ENCODE measurements at places on chromosomes 13 and 19. TPM values are rescaled to one million over a fixed set of nuclear protein-coding genes. Genes with fewer than 3 reads are reported as not detected.

DNA sequence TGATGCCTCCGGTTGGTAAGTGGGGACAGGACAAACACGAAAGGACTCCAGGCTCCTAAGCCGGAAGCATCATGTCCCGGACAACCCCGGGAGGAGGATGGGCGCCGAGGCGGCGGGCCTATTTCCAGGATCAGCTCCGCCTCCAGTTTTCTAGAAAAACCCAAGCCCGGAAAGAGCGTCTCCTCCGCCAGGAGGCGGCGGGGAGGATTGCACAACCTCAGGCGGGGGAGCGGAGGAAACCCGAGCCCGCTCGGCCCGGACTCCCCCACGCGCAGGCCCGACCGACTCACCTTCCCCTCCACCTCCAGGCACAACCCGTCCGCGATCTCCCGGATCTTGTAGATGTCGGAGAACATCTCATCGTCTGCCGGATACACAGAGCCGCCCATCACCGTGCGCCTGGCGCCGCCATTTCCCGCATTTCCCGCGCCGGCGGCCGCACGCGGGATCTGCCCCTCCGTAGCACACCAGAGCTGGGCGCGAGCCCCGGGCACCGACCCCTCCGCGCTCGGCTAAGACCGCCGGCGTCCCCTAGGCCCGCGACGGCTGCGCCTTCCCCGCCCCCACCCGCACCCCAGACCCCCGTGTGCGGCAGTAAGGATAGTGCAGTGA lies 455 bp downstream of the TPT1 start:
- peak; percentile 94 for DNase-seq
- peak overlapping the region; percentile 97 for H3K4me3 ChIP-seq
- peak overlapping the region; percentile 100 for H3K27ac ChIP-seq

DNA sequence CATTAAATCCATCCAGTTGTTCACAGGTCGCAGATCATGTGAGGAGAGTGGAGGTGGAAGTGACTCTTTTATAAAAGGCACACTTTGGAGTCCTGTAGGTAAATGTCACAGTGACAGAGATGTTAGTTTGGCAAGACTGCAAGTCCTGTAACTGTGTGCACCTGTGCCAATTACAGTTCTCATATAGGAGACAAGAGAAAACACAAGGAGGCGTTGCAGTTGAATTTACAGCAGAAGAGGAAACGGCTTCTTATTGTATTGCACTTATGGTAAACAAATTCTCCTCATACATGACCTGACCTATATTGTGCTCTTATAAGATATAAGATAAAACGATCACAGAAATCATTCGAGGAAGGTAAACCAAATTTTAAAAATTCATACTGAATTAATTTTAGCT lies 732.8 kb upstream of the SLC10A2 start:
- H3K4me1 ChIP-seq, result no peaks in the 10 kb centered on the region
- no peak overlapping the region for H3K27ac ChIP-seq
- no peaks in the 10 kb centered on the region for H3K27me3 ChIP-seq
- H3K36me3 ChIP-seq, result no peaks in the 10 kb centered on the region
- no peak for DNase-seq

- no peaks in the 10 kb centered on the region for H3K4me1 ChIP-seq
- no peak overlapping the region for H3K4me3 ChIP-seq
- no peaks in the 10 kb centered on the region for H3K36me3 ChIP-seq
- no peaks in the 10 kb centered on the region for H3K27me3 ChIP-seq
- H3K27ac ChIP-seq, result no peak overlapping the region
- no peak for DNase-seq
Measured at GRCh38 chr13:98651744-98652143, 74.8 kb upstream of the STK24 start.

Gene CATSPERD
- not detected for polyA plus RNA-seq

- no peaks in the 10 kb centered on the region for H3K36me3 ChIP-seq
- H3K27ac ChIP-seq, result no peak overlapping the region
- no peaks in the 10 kb centered on the region for H3K27me3 ChIP-seq
- no peaks in the 10 kb centered on the region for H3K4me1 ChIP-seq
Measured at GRCh38 chr13:63351081-63351480, 1935.4 kb upstream of the PCDH20 start.

- H3K36me3 ChIP-seq, result no peaks in the 10 kb centered on the region
- no peaks in the 10 kb centered on the region for H3K27me3 ChIP-seq
- H3K27ac ChIP-seq, result no peak overlapping the region
Measured at GRCh38 chr13:103731959-103732358, 665.7 kb upstream of the SLC10A2 start.

DNA sequence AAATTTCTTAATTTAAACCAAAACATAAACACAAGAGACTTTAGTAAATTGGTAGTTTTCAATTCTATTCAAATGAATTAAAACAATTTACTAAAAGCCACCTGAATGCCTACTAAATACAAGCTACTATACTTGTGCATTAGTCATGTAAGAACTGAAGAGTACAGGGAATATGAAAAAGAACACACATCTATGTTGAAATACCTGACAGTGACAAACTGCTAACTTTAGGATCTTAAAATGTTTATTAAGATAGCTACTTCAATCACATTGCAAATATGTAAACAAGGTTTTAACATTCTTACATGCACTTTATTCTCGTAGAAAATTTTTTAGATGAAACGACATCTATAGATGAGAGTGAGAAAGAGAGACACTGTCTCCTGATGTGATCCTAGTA lies 4.1 kb downstream of the SPRYD7 start:
- no peak overlapping the region for H3K4me3 ChIP-seq
- H3K27me3 ChIP-seq, result no peaks in the 10 kb centered on the region
- peaks cover 28% of the 10 kb centered on the region for H3K36me3 ChIP-seq
- H3K27ac ChIP-seq, result no peak overlapping the region
- no peak for DNase-seq

DNA sequence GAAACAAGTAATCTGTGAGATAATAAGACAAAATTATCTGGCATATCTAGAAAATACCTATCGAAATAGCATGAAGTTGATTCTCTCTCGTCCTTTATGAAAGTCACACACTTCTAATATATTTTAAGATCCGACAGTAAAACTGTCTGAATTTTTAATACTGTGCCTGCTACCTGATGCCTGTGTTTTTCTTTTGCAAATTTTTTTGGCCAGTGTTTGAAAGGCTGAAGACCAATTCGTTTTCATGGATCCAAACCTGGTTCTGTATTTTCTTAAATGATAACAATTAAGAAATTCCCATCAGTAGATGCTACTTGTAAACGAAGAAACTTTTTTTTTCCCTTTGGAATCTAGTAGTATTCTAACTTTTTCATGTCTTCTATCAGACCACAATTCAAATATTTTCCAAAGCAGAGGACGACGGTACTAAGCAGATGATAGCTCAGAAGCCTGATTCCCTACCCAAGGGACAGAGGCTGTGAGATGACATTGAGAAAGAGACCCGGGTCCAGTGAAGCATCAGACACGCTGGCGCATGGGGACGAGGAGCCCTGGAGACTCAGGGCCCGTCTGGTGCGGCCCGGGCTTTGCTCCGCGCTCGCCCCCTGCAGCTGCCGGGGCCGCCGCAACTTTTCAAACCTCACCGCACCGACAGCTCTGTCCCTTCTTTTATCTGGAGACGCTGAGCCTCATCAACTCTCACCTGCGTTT lies 49.5 kb upstream of the PABPC3 start:
- DNase-seq, result no peak
- H3K36me3 ChIP-seq, result no peaks in the 10 kb centered on the region
- H3K27me3 ChIP-seq, result no peaks in the 10 kb centered on the region

DNA sequence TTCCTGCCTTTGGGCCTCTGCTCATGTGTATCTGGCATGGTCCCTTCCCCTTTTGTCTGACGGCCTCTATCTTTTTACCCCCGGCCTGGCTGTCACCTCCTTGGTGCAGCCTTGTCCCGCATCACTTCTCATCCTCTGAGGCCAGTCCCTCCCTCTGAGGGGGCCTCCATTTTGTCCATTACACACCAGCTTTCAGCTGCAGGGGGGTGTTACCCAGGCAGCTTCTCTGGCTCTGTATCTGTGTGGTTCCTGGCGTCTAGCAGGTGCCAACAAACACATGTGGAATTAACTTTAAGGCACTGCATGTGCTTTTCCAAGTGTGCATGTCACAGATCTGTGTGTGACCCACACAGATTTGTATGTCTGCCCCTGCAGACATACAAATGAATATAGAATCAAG lies 52.4 kb downstream of the LYL1 start:
- no peak for DNase-seq
- no peaks in the 10 kb centered on the region for H3K36me3 ChIP-seq
- H3K4me3 ChIP-seq, result no peak overlapping the region
- peak overlapping the region; percentile 99 for H3K27ac ChIP-seq

Gene EDNRB
- polyA plus RNA-seq, result 29.8 TPM

DNA sequence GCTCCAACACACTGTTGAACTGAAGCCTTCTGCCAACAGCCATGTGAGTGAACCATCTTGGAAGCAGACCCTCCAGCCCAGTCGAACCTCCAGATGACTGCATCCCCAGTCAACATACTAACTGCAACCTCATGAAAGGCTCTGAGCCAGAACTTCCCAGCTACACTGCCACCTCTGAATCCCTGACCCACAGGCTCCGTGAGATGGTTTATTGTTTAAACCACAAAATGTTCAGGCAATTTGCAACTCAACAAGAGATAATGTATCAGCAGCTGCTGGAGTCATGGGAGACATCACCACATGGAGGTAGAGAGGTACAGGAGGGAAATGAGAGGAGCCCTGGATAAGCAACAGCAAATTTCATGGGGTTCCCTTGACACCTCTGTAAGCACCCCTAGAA lies 266.4 kb upstream of the NBEA start:
- H3K27ac ChIP-seq, result no peak overlapping the region
- peaks cover 21% of the 10 kb centered on the region for H3K4me1 ChIP-seq
- DNase-seq, result no peak
- no peaks in the 10 kb centered on the region for H3K36me3 ChIP-seq

DNA sequence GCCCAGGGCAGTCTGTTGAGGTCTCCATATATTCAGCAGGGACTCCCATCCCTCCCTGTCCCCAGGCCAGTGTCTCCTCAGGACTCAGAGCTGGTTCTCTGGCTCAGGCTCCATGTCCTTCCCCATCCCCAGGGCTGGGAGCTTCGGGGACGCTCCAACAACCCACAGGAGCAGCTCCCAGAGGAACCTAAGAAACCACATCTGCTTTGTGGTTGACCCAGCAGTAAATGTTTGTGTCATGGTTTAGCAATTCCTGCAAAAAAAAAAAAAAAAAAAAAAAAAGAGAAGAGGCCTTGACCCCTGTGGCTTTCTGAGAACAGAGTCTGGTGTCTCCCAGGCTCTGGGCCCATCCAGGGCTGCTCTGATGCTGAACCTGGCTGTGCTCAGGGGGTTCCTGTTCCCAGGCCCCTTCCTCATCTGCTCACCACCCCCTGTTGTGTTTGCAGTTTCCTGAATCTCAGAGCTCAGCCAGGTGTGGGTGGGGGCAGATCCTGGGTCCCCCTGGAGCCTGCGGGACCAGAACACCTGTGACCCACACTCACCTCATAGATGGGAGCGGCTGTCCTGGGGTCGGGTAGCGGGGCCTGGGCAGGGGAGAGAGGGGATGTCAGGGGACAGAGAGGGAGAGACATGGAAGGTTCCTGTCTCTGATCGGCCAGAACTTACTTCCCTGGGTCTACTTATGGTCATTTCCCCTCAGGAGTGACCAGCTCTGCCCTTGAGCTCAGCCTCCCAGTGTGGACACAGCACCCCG lies 25.2 kb upstream of the CEACAM1 start:
- no peak overlapping the region for H3K27ac ChIP-seq
- H3K27me3 ChIP-seq, result no peaks in the 10 kb centered on the region
- H3K4me1 ChIP-seq, result peaks cover 8% of the 10 kb centered on the region
- H3K36me3 ChIP-seq, result no peaks in the 10 kb centered on the region
- DNase-seq, result peak; percentile 26

DNA sequence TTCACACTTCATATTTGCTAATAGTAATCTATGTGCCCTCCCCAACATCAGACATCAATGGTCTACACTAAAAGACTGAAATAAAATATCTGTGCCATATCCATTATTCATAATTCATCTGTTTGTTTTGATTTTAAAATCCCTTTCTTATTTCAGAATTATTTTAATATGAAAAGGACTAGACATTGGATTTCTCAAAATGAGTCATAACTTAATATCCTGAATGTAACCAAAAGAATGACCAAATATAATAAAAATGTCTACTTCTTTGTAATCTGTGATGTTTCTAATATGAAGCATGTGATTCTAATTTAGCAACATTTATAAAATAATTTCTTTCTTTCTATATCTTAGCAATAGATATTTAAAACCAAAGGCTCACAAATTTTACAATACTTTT lies 64.9 kb downstream of the MZT1 start:
- H3K27me3 ChIP-seq, result no peaks in the 10 kb centered on the region
- no peak for DNase-seq
- no peak overlapping the region for H3K27ac ChIP-seq
- no peak overlapping the region for H3K4me3 ChIP-seq
